ENCODE measurements at places on chromosomes 16 and 17.

DNA sequence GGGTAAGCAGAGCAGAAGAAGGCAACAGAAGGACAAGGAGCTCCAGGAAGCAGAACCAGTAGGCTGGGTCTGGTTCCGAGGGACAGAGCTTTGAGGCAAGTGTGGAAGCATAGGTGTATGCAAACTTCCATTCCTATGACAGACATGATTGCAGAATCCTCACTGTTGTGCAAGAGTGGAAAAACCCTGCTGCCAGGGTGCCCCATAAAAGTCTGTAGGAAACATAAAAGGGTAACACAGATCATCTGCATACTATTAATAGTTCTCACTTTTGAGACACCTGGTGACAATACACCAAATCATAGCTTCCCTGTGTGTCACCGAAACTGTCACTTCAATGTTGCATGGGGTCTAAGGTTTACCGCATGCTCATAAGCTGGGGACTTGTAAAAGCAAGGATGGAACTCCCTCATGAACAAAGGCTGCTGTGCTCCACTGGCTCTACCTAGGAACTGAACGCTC, 39.7 kb downstream of the ARHGAP17 start:
- no peak for DNase-seq

DNA sequence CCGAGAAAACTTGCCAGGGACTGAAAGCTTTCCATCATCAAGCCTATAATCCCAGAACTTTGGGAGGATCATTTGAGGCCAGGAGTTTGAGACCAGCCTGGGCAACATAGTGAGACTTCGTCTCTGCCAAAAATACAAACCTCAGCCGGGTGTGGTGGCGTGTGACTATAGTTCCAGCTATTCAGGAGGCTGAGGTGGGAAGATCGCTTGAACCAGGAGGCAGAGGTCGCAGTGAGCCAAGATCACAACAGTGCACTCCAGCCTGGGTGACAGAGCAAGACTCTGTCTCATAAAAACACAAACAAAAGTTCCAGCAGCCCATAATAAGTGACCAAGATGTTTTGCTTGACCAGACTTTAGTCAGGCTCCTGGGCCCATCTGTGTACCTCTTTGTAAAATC, 1.9 kb downstream of the MEAK7 start:
- no peak for DNase-seq

DNA sequence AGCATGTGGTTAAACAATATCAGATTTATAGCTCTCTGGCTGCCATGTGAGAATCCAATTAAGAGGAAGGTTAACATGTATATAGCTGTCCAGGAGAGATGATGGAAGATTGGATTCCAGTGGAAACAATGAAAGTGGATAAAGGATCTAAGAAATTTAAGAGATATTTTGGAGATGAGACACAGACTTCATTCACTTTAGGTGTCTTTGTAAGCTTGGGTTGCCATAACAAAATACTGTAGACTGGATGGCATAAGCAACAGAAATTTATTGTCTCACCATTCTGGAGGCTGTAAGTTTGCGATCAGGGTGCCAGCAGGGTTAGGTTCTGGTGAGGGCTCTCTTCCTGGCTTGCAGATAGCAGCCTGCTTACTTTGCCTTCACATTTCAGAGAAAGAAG, 155.9 kb upstream of the MYOCD start:
- DNase-seq = no peak

DNA sequence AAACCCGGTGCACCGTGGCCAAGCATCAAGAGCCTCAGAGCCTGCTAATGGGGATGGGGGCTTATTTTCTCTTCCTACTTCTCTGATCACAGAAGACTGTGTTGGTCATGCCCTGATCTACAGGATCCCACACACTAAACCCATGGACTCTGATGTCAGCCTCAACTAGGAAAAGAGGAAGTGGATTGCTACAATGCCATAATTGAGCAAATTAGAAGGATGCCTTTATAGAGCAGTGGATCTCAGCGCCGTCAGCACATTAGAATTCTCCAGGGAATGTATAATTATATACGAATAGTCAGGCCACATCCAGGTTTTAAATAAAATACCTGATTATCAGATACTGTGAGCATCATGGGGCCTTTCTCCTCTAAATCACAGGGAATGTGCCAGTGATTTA, 64.8 kb downstream of the VAT1L start:
- DNase-seq = no peak

- no peak for DNase-seq
Measured at GRCh38 chr16:68246666-68247065, 1.5 kb downstream of the PLA2G15 start.

DNA sequence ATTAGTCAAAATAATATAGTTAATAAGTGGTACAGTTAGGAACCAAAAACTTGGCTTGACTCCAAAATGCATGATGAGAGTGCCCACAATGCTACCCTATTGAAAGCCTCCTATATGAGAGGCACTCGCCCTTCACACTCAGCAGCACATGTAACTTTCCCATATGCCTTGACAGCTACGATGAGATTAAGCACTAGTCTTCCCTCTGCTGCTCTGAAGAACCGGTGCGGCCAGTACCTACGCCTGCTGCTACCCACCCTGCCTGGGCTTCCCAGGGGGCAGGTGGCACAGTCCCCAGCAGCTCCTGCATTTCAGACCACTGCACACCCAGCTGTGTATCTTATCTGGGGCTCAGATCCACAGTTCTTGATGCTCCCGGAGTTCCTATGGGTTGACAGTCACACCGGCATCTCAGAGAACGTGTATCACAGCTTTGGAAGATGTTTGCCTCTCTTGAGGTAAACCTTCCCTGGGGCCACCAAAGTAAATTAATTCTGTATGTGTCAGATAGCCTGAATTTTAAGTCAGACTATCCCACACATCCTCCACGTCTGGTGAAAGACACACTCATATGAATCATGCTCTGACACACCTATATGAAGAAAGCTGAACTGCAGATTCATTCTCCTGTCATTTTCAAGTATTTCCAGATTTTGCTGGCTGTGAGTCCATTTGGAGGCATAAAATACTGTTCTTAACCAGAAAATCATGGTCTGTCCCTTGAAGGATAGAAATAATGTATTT, 77.8 kb downstream of the MYH10 start:
- no peak for DNase-seq

- no peak for DNase-seq
Measured at GRCh38 chr16:79776243-79776847, 175.8 kb upstream of the MAF start.

- DNase-seq = no peak
Measured at GRCh38 chr17:79269620-79270019, 195.0 kb downstream of the ENGASE start.

DNA sequence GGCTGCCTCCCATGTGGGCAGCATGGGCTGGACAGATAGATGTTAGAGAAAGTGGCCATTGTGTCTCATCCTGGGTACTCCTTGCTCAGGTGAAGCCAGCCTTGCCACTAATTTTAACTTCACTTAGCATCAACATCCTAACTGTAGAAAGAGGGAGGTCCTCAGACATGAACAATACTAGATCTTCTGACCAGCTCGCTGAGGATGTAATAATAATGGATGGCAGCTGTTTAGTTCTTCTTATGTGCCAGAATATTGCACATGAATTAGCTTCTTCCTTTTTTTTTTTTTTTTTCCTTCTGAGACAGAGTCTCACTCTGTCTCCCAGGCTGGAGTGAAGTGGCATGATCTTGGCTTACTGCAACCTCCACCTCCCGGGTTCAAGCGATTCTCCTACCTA, 232.4 kb downstream of the CCDC182 start:
- no peak for DNase-seq

GRCh38 chr16:21233045-21233520, 416 bp upstream of the ANKS4B start:
- DNase-seq = no peak

DNA sequence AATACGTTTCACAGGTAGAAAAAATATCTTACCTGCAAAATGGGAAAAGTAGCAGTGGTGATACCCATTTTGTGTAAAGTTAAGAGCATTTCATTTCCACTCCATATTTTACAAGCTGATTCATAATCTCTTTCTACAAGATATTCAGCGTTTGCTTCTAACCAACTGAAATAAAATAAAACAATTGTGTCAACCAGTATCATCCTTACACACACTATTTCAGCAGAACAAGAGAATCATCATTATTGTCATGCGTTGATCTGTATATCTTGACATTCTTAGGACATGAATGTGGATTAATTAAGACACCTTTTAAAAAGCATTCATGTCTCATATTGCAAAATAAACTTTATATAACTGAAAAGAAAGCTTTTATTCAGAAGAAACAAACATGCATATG, 69.8 kb downstream of the BRIP1 start:
- no peak for DNase-seq

- DNase-seq = no peak
Measured at GRCh38 chr16:2710711-2711231, 9.3 kb downstream of the PRSS27 start.

DNA sequence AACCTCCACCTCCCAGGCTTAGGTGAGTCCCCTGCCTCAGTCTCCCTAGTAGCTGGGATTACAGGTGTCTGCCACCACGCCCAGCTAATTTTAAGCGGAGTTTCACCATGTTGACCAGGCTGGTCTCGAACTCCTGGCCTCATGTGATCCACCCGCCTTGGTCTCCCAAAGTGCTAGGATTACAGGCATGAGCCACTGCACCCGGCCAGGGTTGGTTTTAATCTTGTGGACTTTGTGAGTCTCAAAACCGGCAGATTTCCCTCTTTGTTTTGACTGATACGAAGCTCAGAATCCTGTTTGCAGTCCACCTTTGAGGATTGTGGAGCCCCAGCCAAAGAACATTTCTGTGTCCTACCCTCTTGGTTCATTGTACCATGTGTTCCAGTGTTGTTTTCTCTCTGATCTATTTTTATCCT, 16.4 kb upstream of the CPSF4L start:
- DNase-seq = no peak

- no peak for DNase-seq
Measured at GRCh38 chr16:72264771-72265170, 92.8 kb upstream of the PMFBP1 start.

DNA sequence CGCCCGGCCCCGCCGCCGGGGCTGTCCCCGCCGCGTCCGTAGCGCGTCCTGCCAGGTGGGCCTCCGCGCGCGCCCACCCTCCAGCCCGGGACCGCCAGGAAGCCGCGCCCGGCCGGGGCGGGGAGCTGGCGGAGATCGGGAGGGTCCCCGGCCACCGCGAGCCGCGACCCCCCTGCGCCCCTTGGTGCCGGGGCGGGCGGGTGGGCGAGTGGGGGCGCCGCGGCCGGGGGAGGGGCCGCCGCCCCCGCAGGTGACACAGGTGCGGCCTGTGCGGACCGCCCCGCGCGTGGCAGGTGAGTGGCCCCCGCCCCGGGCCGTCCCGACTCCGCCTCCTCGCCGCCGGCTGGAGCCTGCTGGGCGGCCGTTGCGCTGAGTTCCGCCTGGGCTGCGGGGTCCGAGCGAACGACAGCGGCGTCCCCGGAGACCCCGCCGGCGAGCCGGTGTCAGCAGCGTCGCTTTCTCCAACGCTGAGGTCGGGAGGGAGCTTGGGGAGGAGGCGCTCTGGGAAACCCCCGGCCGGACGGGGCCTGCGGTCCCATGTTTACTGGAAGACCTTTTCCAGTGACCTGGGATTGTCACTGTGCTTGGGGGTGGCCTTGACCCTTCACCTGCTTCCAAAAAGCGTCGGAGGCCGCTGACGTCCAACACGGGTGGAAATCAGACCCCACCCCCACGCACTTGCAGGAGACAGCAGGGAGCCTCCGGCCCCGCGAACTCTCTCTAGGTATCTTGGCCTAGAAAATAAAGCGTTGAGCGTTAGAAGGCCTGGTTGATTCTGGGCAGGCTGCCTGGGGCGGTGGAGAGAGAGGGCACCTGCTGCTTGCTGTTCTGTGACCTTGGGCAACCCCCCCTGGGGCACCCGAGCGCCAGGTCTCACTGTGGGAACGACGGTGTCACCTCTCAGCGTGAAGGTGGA, 542 bp downstream of the KLHL36 start:
- DNase-seq = no peak

DNA sequence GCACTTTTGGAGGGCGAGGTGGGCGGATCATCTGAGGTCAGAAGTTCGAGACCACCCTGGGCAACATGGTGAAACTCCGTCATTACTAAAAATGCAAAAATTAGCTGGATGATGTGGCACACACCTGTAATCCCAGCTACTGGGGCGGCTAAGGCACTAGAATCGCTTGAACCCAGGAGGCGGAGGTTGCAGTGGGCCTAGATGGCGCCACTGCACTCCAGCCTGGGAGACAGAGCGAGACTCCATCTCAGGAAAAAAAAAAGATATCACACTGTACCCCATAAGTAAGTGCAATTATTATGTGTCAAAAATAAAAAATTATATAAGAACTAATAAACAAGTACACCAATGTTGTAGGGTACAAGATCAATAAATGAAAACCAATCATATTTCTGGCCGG, 200.0 kb downstream of the CDRT15L2 start:
- no peak for DNase-seq

GRCh38 chr16:14242769-14243168, 171.7 kb downstream of the MRTFB start:
- DNase-seq = no peak

DNA sequence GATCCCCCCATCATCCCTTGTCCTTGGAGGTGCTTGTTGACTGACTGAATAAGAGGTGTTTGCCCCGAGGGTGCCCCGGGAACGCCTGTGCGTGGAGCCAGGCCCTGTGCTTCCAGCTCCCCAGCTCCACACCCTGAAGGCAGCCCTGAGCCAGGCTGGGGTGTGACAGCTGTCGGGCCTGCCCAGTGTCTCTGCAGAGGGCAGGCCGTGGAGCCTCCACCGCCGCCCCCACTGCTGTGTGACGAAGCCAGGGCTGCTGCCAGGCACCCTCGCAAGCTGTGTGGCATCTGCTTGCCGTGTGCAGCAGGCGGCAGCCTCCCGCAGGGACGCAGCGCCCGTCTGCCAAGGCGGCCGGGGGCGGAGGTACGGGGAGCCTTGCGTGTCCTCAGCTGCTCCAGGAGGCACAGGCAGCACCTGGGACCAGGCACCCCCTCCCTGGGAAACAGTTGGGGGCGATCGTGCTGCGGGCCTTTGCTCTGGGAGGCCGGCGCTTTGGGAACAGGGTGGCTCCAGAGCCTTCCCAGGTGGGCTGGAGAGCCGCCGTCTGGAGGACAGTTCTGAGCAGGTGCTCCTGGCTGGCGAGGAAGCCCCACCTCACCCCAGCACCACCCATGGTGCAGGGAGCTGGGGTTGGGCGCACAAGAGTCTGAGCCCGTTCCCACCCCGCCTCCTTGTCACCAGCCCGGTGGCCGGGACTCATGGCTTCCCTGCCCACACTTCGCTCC, 26.6 kb downstream of the GSE1 start:
- DNase-seq = peak; percentile 46

GRCh38 chr17:4818276-4818675, 11.3 kb downstream of the PLD2 start:
- no peak for DNase-seq

GRCh38 chr16:886802-887731, 83.7 kb downstream of the LMF1 start:
- no peak for DNase-seq

Data from NCI-H187 (cell line).